ENCODE measurements at places on chromosomes 1 and 21.

GRCh38 chr1:31573261-31573660, 3.1 kb upstream of the TINAGL1 start:
- no peak for DNase-seq

DNA sequence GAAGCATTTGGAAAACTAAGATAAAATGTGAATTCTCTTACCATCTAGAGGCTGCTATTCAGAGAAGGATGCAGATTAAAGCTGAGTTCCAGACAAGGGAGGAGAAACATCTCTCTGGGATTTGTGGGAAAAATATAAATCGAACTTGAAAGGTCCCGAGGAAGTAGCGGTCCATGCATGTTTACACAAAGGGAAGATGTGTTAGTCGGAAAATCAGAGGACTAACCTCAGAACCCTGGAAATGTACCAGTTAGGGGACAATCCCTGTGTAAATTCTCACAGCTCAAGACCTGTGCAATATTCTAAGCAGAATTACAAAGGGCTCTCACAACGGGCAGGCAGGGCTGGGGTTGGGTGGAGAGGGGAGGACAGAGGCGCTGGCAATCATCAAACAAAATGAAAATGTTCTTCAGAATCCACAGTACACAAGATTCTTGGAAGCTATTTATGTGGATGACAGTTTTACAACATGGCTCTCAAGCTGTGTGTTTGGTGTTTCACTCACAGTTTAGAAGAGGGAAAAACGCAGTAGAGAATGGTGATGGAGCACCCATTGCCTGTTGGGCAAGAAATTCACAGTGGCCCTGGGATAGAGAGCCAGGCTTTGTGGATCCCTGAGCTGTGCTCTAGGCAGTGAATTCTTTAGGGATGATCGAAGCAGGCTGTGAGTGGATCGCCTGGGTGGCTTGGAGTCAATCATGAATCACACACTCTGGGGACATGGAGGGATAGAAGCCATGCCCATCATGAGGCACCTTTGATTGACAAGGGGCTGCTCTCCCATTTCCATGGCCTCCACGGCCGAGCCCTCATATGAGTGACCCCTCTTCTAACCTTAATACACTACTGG, 47.6 kb downstream of the KCNJ6 start:
- no peak for DNase-seq

GRCh38 chr1:110513511-110513910, 5.5 kb downstream of the KCNA10 start:
- no peak for DNase-seq

GRCh38 chr1:59703226-59703917, 111.4 kb upstream of the HOOK1 start:
- no peak for DNase-seq
